Stimulated activated naive CD8-positive, alpha-beta T cell treated with anti-CD3 and anti-CD28 coated beads, Interleukin-15, Interleukin-2, amounts not matched to agents 100 U/mL and 50 U/mL, for 24 hours (primary cell): ENCODE measurements at places on chromosomes 2 and 18.

- no peak for DNase-seq
Measured at GRCh38 chr18:79326413-79327198, 69.1 kb upstream of the NFATC1 start.

DNA sequence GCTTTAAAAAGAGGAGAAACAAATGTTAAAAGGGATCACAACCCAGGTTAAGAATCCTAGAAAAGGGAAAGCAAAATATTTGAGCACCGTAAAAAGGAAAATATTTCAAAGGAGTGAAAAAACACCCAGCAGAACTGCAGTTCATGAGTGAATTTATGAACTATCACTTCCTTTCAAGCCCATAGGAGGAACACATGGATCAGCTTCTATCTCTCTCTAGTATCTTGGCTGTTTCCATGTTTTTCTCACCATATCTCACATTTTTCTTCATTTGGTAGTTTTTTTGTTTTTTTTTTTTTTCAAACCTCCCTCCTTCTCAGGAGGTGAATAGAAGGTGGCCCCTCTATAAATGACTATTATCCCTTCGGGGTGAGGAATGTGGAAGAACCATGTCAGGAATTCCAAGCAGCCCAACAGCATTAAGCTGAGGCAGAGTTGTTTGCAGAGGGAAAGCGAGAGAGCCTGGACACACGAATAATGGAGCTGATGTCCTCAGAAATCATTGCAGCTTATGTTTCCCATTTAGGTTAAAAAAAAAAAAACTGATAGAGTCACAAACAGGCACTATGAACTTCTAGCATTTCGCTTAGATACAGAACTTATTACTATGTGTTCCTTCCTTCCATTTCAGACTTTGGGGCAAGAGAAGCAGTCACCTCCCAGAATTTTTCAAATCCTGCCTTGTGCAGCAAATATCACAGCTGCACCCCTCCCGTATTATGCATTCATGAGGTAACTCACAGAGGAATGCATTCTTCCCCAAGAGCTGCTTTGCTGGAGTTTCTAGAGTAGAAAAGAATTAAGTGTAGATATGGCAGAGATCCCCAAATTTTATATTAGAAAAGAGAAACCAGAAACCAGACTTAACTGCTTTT, 315.6 kb downstream of the IRS1 start:
- DNase-seq, result no peak

GRCh38 chr2:10377052-10377746, 70.9 kb downstream of the ODC1 start:
- DNase-seq, result no peak

DNA sequence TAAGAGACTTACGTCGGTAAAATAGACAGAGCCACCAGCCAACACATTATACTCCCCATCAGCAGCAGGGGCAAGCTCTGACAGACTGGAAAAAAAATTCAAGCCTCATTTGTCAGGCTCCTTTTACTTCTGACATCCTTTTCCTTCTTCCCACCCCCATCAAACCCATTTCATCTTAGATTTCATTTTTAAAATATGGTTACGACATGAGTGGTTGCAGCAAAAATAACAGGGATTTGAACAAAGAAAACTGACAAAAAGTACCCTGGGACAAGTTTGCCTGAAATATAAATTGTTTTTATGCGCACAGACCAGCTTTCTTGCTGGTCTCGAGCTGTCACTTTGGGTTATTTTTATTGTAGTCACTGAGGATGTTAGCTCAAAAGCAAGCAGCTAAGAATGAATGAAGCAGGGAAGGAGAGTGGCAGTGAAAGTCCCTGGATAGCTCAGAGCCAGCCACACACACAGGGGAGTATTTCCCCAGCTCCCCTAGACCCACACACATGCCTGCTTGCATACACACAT, 30.7 kb upstream of the LINC00305 start:
- no peak for DNase-seq

DNA sequence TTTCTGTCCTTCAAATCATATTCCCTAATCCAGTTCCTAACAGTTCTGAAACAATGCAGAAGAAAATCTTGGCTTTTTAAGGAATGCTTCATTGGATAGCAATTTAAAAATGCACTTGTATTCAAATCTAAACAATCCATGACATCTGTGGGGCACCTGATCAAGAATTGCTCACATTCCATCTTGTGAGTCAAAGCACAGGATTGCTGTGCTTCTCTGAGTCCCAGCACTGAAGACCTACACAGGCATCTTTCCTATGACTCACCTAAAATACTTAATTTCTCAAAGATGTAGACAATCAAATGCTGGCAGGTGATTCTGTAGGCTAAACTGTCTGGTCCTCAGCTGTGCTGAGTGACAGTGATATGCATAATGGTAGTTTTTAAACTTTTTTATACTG, 10.1 kb upstream of the ATP8B1 start:
- DNase-seq, result no peak

DNA sequence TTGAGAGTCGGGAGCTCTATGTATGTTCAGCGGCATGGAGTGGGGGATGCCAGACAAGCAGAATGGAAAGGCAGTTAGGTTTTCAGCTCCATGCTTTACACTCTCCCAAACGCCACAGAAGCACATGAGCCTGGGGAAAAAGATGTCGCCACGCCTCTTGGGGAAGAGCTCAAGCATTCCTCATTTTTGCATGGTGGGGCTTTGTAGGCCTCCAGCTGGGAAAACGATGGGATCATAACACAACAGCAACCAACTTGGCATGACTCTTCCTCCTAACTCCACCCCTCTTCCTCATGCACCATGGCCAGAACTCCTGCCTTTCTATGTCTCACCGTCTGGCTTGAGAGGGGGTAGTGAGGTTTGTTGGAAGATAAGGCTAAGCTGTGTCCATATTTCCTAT, 102.6 kb downstream of the PAX3 start:
- no peak for DNase-seq

GRCh38 chr18:3119401-3120341, 100.1 kb downstream of the MYOM1 start:
- no peak for DNase-seq

DNA sequence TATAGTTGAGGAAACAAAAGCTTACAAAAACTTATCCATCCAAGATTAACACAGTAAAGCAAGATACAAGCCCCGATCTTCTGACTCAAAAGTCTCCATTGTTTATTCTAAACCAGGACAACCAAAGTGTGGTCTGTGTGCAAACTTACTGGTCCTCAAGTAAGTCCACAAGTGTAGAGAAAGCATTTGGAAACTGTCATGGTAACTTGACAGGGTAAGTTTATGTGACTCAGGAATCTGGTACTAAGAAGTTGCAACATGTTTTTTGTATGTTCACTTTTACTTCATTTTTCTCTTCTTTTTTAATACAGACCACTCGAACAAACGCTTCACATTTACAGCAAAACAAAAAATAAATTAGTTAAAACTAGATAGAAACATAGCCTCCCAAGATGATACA, 9.4 kb downstream of the MBD2 start:
- no peak for DNase-seq

DNA sequence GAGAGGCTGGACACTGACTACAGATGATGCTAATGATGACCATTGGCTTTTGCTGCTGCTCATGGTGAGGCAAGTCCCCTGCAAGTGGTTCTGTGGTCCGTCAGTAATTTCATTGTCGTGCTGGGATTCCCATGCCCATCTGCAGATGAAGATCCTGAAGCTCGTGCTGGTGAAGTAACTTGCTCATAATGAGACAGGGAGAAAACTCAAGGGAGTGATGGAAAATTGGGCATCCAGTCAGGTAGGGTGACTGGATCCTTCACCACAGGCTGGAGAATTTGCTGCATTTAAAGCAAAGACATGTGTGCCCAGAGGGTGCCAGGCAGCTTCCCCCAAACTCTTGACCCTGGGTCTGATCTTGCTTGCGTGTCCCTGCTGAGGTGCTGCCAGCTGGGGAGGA, 125.6 kb downstream of the TSN start:
- no peak for DNase-seq

DNA sequence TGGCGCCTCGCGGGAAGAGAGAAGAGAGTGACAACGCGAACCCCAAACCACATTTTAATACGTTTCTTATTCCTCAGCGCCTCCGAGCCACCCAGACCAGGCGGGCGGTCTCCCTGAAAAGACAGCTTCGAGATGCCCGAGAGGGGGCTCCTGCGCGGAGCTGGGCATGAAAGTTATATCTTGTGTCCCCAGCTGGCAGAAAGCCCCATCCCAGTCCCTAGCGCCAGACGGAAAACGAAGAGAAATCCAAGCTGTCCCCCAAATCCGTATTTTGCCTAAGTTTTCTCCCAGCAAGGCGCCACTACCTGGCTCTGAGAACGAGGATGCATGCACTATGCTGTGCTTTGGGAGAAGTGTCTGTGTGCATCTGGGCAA, 797 bp downstream of the NXPH2 start:
- no peak for DNase-seq

- DNase-seq, result no peak
Measured at GRCh38 chr2:126616606-126617069, 39.3 kb upstream of the GYPC start.

DNA sequence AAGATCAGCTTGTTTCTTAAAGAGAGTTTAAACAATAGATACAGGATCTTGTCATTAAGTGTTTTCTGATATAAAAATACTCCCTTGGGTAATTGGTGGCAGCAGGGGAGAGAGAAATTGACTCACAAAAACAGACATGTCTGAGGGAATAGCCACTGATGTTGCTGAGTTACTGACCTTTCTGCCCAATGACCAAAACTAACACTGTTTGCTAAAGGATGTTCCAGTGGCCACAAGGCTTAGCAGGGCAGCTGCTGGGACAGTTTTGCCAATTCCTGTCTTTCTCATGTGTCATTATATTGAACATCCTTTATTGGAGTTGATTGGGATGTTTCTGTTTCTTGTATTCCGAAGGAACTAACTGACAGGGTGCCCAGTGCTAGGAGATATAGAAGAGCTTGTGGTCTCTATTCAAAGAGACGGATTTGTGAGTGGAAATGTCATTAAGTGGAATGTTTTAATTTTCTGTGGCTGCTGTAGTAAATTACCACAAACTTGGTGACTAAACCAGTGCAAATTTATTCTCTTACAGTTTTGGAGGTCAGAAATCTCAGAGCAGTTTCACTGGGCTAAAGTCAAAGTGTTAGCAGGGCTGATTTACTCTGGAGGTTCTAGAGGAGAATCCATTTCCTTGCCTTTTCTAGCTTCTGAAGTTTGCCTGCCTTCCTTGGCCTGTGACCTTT, 124.8 kb upstream of the RMDN2 start:
- no peak for DNase-seq

DNA sequence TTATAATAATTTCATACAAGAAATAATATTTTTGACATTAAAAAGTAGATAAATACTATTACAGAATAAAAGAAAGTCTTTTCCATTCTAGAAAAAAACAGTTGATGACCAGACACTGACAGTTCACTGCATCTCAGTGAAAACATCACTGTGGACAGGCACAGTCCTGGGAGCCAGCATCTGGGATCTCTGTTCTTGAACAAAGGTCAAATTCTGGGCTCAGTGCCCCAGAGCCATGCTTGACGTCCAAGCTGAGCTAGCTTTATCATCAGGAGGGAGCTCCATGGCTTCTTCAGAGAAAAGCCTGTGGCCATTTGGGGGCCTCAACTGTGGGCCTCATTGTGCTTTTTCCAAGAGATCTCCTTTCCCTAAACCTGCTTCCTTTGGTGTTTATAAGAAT, 86.1 kb upstream of the SRD5A2 start:
- DNase-seq, result no peak

- no peak for DNase-seq
Measured at GRCh38 chr18:29979881-29980280, 1062.7 kb downstream of the DSC3 start.

DNA sequence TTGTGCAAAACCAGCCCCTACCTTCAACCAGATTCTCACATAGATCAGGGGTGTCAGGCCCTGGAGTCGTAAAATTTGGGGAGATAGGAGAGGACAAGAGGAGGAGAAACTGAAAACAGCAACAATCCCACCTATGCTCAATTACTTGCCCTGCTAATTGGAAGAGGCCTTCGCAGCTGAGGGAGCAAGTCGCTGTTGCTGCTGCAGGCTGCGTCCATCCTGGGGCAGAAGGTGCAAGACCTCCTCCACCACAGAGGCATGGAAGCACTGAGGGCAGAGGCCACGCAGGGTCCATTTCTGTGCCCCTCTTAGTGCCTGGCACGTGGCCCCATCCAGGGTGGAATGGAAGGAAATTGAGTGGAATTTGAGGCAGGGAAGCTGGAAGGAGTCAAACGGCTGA, 36.5 kb downstream of the CNGA3 start:
- no peak for DNase-seq

- DNase-seq, result no peak
Measured at GRCh38 chr2:200624658-200625057, 38.8 kb downstream of the AOX1 start.

GRCh38 chr2:44578471-44579093, 216.8 kb downstream of the CAMKMT start:
- no peak for DNase-seq
